ENCODE measurements at places on chromosomes 12 and 14.
A peak's percentile ranks its signal among the peaks of the same experiment; 100 is the strongest.

- peaks cover 37% of the 10 kb centered on the region for H3K27me3 ChIP-seq
- DNase-seq: no peak
- no peaks in the 10 kb centered on the region for H3K36me3 ChIP-seq
- peaks cover 6% of the 10 kb centered on the region for H3K4me1 ChIP-seq
- no peak overlapping the region for H3K27ac ChIP-seq
- no peak overlapping the region for H3K4me3 ChIP-seq
These were observed 25.3 kb upstream of the DHRS2 start for GRCh38 chr14:23610815-23611289.

GRCh38 chr12:242496-242895 is 20.1 kb downstream of the SLC6A13 start:
- peaks cover 4% of the 10 kb centered on the region for H3K36me3 ChIP-seq
- no peak for DNase-seq
- H3K4me3 ChIP-seq: no peak overlapping the region
- no peaks in the 10 kb centered on the region for H3K4me1 ChIP-seq
- H3K27ac ChIP-seq: no peak overlapping the region

DNA sequence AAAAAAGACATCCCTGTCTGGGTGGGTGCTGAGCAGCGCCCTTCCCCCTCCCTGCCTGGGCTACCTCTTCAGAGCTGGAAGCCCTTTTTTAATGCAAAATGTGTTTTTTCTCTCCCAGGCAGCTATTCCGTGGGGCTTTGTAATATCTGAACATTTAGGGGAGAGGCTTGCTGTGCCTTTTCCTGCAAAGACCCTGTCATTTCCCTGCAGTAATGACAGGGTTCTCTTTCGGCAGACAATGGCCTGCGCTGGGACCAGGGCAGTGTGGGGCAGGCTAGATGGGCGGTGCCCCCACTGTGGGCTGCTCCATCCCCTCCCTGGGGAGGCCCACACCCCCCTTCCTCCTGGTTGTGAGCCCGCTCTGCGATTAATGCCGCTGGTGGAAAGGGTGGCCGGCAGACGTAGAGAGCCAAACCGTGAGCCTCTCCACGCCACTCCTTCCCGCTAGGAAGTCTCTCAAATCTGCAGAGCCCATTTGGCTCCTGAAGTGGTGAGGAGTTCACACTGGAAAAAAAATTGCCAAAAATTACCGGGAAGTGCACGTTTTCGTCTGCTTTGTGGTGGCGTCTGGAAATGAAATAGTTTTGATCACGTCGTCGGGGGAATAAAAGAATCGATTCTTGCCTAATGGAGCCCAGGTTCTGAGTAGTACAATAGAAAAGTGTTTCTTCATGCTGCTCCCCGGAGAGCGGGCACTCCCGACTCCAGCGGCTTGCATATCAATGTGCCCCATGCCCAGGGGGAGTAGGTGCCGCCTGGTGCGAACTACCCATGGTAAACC is 31.5 kb downstream of the KIF26A start:
- no peaks in the 10 kb centered on the region for H3K4me1 ChIP-seq
- no peaks in the 10 kb centered on the region for H3K36me3 ChIP-seq
- H3K27ac ChIP-seq: no peak overlapping the region
- DNase-seq: no peak
- no peaks in the 10 kb centered on the region for H3K27me3 ChIP-seq

- no peaks in the 10 kb centered on the region for H3K27me3 ChIP-seq
- H3K36me3 ChIP-seq: peaks cover 18% of the 10 kb centered on the region
- DNase-seq: no peak
- peaks cover 23% of the 10 kb centered on the region for H3K4me1 ChIP-seq
- no peak overlapping the region for H3K4me3 ChIP-seq
These were observed 5.6 kb downstream of the NECAP1 start for GRCh38 chr12:8087666-8088065.

DNA sequence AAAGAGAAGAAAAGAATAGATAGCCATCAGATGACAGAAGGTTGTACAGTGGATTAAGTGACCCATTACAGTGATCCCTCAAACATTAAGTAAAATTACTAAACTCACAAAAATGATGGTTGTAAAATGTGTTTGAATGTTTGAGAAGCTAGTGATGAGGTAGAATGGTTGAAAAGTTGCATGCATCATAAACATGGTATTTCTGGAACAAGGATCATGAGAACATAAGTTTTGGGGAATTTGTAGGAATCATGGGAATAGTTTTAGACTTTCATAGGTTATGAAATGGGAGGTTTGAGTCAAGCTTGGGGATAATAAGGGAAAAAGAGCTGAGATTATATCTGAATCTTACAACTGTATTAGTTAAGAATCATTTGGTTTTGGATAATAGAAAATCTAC is 34.1 kb upstream of the NEDD1 start:
- H3K27ac ChIP-seq: no peak overlapping the region
- H3K27me3 ChIP-seq: peaks cover 15% of the 10 kb centered on the region
- DNase-seq: no peak
- H3K36me3 ChIP-seq: peaks cover 2% of the 10 kb centered on the region
- H3K4me1 ChIP-seq: no peaks in the 10 kb centered on the region

DNA sequence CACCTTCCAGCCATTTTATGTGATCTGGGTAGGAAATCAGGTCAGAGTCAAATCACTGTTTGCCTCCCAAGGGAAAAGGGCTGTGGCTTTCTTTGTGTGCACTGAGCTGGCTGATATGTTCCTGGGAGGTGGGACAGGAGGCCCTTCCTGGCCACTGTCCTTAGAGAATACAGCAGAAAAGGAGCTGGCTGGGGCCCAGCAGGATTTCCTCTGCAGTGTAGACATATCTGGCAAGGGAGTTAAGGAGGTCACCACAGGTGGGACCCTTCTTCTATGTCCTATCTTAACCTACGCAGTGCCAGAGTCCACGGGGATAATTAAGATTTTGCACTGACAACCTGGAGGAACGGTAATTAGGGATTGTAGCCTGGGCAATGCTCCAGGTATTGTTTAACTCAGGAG is 145.3 kb downstream of the NTF3 start:
- DNase-seq: no peak
- peaks cover under 1% of the 10 kb centered on the region for H3K27me3 ChIP-seq
- H3K4me3 ChIP-seq: no peak overlapping the region
- H3K36me3 ChIP-seq: no peaks in the 10 kb centered on the region

DNA sequence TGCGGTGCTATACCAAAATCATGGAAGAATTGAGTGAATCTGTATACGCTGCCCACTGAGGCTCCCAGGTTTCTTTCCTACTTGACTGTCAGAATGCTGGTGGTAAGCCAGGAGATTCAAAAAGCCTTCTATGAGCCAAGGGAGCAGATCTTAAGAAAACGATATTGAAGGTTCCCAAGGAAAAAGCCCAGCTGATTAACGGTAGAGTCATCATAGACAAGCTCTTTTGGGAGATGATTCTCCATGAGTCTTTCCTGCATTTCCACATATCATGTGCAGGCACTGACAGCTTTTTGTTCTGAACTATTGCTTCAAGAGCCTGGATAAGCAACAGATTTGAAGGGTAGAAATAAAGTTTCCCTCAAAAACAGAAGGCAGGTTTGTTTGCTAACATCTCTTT is 17.5 kb downstream of the SLC35F4 start:
- peaks cover 5% of the 10 kb centered on the region for H3K27me3 ChIP-seq
- no peaks in the 10 kb centered on the region for H3K4me1 ChIP-seq
- H3K27ac ChIP-seq: no peak overlapping the region
- DNase-seq: no peak

DNA sequence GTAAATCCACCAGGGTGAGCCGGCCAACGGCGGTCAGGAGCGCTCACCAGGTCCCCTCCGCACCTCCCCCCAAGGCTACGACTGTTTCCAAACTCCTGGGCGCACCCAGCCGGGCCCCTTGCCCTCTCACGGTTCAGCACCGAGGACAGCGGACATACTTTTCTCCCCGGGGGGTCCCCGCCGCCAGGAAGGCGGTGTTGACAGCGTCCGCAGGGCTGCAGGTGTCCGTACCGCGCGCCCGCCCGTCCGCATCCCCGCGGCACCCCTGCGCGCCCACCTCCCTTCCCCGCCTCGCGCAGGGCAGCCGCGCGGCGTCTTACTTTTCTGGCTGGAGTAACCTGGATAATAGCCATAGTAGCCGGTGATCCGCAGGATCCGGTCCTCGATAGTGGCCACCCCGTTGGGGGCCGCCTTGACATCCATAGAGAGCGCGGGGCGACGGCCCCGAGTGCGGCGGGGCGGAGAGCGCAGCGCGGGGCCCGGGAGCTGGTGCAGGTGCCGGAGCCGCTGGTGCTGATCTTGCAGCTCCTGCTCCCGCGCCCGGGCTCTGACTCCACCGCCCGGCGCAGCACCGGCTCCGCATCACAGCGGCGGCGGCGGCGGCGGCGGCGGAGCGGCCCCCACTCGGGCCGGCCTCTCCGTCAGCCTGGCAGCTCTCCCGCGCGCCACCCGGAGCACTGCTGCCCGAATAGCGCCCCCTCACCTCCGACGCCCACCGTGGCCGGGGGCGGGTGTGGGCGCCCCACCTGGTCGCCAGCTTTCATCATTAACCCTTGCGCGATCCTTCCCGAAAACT is at the start of gene SLC35F4:
TSS of gene SLC35F4 (minus strand) at position 690 of the 796 bp plus-strand sequence.
- H3K36me3 ChIP-seq: no peaks in the 10 kb centered on the region
- H3K27ac ChIP-seq: no peak within 1 kb of the TSS
- H3K4me3 ChIP-seq: no peak within 1 kb of the TSS
- peak; percentile 77 for DNase-seq
- H3K4me1 ChIP-seq: no peaks in the 10 kb centered on the region
- H3K27me3 ChIP-seq: peaks cover 41% of the 10 kb centered on the region
